Suprapubic skin (tissue), 4 donors: ENCODE measurements at places on chromosomes 7 and 10.

GRCh38 chr10:45227456-45227855 lies 88.0 kb downstream of the OR13A1 start:
- no peak for DNase-seq

DNA sequence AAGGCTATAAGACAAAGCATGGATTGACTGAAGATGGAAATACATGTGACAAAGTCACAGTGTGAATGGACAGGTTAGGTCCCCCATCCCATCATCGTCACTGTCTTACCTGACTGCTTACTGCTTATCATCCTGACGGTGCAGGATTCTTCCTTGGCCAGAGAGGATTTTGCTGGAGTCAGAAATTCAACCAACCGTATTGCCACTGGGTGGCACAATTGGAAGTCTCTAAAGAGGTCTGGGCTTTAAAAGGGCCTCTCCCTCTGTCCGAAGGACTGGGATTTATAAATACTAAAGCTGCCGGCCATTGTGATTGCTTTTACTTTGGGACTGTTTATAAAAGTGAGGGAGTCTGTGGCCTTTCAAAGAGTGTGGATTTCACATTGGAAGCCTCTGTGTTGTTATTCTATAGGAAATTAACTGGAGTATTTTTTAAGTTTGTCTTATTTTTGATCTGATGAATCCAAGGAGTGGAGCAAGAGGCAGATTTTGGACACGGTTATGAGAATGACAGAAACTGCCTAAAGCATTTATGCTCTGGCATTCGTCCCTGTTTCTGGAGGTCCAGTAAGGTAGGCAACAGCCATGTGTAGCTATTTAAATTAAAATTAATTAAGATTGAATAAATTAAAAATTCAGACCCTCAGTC lies 113.3 kb upstream of the CREB5 start:
- DNase-seq = no peak

DNA sequence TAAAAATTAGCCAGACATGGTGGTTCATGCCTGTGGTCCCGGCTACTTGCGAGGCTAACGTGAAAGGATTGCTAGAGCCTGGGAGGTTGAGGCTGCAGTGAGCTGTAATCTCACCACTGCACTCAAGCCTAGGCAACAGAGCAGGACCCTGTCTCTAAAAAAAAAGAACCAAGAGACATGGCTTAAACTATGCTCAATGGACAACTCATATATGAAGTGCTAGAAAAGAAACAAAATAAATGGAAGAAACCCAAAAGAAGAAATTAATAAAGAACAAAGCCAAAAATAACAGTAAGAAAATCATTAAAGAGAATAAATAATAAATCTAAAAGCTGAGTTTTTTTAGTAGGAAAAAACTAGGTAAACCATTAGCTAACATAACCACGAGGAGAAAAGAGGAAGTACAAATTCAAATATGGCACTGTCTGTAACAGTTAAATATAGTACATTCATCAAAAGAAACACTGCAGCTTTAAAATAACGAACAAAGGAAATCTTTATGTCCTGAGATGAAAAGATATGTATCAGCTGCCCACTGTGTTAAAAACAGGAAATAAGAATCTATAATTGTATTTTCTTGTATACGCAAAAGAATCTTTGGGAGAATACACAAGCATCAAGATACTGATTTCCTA lies 48.7 kb downstream of the UPF2 start:
- no peak for DNase-seq

GRCh38 chr10:90064295-90064694 lies 362.9 kb downstream of the KIF20B start:
- DNase-seq = no peak

DNA sequence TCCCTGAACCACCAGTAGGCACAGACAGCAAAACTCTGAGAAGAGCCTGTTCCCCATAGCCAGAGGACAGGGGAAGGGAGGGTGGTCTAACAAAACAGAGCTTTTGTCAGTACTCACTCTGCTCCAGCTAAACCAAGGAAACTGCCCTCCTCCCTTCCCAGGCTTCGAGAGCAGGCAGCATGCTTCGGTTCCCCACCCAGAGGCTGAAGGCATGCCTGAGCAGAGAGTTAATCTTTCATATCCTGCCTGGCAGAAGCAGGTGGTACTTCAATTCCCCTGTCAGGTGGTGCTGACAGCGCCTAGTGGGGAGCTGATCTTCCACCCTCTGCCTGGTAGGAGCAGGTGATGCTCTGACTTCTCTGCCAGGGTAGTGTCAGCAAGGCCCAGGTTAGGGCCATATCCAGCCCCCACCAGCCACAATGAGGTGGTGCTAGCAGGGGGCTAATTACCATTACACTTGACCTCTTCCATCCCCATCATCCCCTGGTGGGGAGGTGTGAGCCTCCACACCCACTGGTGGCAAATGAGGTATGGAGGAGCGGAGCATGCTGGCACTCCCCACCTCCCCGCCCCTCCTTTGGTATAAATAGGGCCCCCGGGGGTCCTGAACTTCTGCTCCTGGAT lies 35.1 kb downstream of the SDK1 start:
- no peak for DNase-seq

GRCh38 chr7:140334341-140335057 lies 63.8 kb downstream of the SLC37A3 start:
- no peak for DNase-seq

- DNase-seq = no peak
Measured at GRCh38 chr7:3067606-3068380, 24.1 kb upstream of the CARD11 start.

DNA sequence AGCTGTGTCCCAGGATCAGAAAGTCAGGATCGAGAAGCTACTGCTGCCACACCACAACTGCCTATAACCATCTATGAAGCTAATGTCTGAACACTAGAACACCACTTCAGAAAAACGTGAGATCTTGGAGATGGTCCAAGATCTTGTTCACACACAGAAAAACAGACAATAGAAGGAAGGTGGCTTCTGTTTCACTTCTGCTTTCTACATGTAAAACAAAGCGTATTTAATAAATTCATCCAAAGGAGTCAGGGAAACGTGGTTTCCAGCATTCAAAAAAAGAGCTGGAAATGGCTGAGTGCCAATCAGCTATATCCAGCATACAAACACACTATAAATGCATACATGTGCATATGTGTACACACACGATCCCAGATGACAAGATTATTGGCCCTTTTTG lies 70.2 kb upstream of the CCDC71L start:
- no peak for DNase-seq

DNA sequence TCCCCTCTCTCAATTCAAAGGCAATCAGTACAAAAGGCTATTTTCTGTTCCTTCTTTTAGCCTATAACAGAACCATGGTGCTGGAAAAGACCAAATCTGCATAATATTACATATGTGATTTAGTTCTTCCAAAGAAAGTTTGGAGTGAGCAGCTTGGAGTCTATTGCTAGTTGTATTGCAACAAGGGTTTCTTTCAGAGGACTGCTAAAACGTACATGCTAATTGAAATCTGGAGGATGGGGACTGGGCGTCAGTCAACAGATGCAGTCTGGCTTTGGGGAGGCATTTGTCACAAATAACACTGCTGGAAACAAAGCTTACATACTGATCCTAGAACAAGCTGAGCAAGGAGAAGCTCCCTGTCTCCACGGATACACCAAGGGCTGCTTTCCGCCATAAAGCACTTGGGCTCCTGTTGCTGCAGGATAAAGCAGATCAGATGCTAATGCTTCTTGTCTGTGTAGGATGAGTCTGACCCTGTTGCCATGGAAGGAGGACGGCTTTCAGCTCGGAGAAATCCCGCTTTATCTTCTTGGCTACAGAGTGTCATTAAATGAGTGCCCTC lies 883.5 kb downstream of the SORCS1 start:
- no peak for DNase-seq

- DNase-seq = no peak
Measured at GRCh38 chr10:34599026-34599795, 215.9 kb downstream of the PARD3 start.

- DNase-seq = no peak
Measured at GRCh38 chr7:37284285-37284684, 164.4 kb downstream of the ELMO1 start.

DNA sequence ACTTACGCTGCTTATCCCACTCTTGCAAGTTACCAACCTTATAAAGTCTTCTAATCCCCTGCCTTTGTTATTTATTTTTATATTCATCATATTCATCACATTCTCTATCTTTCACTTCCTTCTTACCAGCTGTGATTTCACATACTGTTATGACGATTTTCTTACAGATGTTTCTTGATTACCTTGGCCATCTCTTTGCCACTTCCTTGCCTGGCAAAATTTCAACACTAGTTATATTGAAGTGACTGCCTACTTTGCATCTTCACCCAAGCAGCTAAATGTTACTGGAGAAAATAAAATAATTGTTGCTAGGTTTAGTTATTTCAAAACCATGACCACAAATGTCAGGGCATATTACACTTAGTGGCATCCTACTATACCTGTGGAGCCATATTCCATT lies 8.8 kb upstream of the STEAP4 start:
- DNase-seq = no peak

GRCh38 chr7:32034052-32034451 lies 36.2 kb downstream of the PDE1C start:
- DNase-seq = no peak

DNA sequence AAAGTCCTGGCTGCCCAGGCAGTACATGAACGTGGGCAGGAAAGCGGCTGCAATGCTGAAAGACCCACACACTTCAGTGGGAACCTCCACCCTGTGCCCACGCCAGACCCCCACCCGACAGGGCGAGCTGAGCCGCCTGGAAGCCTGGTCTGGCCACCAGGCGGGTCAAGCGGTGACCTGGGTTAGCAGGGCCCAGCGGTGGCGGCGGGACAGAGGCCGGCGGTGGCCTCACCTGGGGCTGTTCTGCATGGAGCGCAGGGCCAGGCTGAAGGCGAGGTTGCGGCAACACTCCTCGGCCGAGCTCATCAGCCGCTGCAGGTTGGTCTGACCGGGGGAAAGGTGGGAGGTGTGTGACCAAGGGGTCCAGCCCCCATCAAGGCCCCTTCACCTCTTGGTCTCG lies 11.6 kb upstream of the MICALL2 start:
- no peak for DNase-seq

GRCh38 chr10:61900829-61901792 lies at the start of gene ARID5B:
TSS of gene ARID5B (plus strand) at chr10:61901699. CDS start at chr10:61901710, 11 bp downstream.
- no peak for DNase-seq

DNA sequence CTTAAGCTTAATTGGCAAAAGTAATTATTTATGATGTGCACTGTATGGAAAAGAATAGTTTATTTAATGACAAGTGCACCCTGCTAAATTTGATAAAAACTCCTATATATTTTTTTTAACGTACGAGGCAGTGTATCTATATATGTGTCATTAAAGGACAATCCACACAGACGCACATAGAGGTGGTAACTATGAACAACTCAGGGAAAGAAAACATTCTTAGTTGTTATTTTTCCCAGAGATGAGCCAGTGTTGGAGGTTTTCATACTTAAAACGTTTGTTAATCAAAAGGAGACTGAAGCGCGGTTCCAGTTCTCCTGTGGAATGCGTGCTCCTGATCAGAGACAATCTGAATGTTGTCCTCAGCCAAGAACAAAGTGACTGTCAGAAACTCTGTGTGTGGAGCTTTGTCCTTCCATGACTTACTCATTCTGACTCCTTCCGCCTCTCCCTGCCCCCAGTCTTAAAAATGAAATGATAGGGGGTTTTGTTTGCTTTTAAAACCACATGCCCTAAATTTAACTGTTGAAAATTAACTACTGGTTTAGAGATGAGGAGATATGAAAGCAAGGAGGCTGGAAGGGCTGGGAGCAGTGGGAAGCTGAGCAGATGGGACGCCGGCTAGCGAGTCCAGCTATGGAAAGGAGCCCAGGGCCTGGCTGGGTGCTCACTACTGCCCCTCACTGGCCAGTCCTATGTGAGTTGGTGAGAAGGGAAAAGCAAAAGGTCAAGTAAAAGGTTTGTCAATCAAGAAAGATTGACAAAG lies 99.6 kb downstream of the SVIL start:
- no peak for DNase-seq

DNA sequence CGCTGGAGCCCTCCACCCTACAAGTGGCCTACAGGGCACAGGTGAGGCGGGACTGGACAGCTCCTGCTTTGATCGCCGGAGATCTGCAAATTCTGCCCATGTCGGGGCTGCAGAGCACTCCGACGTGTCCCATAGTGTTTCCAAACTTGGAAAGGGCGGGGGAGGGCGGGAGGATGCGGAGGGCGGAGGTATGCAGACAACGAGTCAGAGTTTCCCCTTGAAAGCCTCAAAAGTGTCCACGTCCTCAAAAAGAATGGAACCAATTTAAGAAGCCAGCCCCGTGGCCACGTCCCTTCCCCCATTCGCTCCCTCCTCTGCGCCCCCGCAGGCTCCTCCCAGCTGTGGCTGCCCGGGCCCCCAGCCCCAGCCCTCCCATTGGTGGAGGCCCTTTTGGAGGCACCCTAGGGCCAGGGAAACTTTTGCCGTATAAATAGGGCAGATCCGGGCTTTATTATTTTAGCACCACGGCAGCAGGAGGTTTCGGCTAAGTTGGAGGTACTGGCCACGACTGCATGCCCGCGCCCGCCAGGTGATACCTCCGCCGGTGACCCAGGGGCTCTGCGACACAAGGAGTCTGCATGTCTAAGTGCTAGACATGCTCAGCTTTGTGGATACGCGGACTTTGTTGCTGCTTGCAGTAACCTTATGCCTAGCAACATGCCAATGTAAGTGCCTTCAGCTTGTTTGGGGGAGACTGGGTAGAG lies at the start of gene COL1A2:
TSS of gene COL1A2 (plus strand) at position 459 of the 704 bp plus-strand sequence. CDS start at position 596, 137 bp downstream.
- DNase-seq = peak; percentile 92

DNA sequence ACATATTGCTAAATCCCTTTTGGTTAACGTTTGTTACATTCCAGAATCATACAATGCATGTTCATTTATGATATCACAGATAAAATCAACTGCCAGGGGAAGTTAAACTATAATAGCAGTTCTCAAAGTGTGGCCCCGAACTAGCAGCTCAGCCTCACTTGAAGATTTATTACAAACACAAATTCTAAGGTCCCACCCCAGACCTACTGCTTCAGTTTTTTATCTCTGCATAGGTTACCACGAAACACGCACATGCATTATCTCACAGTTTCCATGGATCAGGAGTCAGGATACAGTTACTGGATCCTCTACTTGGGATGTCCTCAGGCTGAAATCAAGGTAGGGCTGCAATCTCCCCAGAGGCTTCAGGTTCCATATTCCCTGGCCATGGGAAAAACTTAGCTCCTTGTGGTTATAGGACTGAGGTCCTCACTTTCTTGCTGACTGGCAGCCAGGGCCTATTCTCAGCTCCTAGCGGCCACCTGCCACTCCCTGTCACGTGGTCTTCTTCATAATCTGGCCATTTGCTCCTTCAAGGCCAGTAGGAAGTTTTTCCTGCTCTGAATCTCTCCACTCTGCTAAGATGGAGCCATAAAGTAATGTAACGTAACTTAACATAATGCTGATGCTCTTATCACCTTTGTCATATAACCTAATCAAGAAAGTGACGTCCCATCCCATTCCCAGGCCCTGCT lies 50.5 kb upstream of the YAE1 start:
- no peak for DNase-seq

DNA sequence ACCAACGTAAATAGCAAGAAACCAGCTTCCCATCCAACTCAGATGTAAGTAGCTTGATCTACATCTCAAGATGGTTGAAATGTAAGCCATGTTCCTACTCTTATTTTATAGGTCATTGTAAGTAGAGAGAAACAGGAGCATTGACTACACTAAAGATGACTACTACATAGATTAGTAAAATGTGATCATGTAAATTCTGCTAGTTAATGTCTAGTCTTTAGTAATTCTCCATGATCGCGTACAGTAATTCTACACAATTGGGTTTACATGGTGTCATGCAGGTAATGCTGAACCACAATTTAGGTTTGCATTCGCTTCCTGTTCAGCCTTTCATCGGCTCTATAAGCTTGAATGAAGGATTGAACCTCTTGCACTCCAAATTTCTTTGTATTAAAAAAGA lies 14.9 kb upstream of the SFMBT2 start:
- no peak for DNase-seq

- DNase-seq = no peak
Measured at GRCh38 chr10:63438506-63439498, 27.0 kb downstream of the JMJD1C start.

- no peak for DNase-seq
Measured at GRCh38 chr10:125024497-125025234, 82.7 kb downstream of the ZRANB1 start.
